ENCODE measurements at places on chromosomes 3 and 15. TPM values are rescaled to one million over a fixed set of nuclear protein-coding genes. Genes with fewer than 3 reads are reported as not detected.

EIF4G1 gene
- 272 TPM for total RNA-seq

ATP13A5 gene
- not detected for total RNA-seq

PLCH1 gene
- total RNA-seq = not detected

CCDC12 gene
- total RNA-seq = 23.2 TPM

DPPA2 gene
- not detected for total RNA-seq

PAQR9 gene
- not detected for total RNA-seq

CNTN3 gene
- total RNA-seq = 0.23 TPM

ATP11B gene
- total RNA-seq = 25.5 TPM

P2RY13 gene
- not detected for total RNA-seq

TAGLN3 gene
- total RNA-seq = 0.34 TPM

LRRC31 gene
- total RNA-seq = not detected

TGM5 gene
- total RNA-seq = not detected

GPR149 gene
- total RNA-seq = not detected

SPTBN5 gene
- under 0.01 TPM for total RNA-seq

LYSMD4 gene
- 3.1 TPM for total RNA-seq

FAH gene
- 47.6 TPM for total RNA-seq

ENTPD3 gene
- total RNA-seq = not detected

RETNLB gene
- total RNA-seq = not detected

ADAMTS17 gene
- 1.5 TPM for total RNA-seq

FES gene
- 26.6 TPM for total RNA-seq

ECE2 gene
- not detected for total RNA-seq

CCRL2 gene
- not detected for total RNA-seq

RHOV gene
- not detected for total RNA-seq

C3orf22 gene
- total RNA-seq = not detected

MB21D2 gene
- total RNA-seq = 1.5 TPM

MNS1 gene
- total RNA-seq = 1.7 TPM

PROK2 gene
- not detected for total RNA-seq

AHSG gene
- not detected for total RNA-seq

ABHD6 gene
- 6.2 TPM for total RNA-seq

All from pericardium fibroblast (primary cell).